ENCODE measurements at places on chromosomes 4 and X. TPM values are rescaled to one million over a fixed set of nuclear protein-coding genes. Genes with fewer than 3 reads are reported as not detected.
A peak's percentile ranks its signal among the peaks of the same experiment; 100 is the strongest.

DNA sequence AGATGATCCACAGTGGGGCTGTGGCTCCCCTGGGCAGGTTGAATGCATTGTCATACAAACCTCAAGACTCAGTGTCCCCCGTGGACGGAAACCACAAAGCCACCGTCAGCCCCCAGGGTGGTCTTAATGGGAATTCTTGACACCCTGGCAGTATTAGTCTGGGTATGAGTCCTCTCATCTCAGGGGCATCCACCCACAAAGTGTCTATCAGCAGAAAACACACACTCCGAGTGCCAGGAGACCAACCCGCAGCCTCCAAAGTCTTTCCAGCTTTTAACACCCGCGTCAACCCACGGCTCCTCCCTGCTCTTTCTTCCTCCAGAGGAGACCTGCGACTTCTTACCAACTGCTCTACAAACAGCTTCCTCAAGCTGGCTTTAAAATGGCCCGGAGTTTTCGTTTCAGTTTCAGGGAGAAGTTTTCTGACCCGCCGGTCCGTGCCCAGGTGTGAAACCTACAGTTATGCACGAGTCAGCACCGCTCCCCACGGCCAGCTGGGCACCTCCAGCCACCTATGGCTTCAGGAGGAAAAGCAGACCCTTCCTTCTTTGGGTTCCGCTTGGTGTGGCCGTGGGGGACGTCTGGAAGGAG lies 14.4 kb upstream of the ASMTL start:
- DNase-seq = peak; percentile 79

DNA sequence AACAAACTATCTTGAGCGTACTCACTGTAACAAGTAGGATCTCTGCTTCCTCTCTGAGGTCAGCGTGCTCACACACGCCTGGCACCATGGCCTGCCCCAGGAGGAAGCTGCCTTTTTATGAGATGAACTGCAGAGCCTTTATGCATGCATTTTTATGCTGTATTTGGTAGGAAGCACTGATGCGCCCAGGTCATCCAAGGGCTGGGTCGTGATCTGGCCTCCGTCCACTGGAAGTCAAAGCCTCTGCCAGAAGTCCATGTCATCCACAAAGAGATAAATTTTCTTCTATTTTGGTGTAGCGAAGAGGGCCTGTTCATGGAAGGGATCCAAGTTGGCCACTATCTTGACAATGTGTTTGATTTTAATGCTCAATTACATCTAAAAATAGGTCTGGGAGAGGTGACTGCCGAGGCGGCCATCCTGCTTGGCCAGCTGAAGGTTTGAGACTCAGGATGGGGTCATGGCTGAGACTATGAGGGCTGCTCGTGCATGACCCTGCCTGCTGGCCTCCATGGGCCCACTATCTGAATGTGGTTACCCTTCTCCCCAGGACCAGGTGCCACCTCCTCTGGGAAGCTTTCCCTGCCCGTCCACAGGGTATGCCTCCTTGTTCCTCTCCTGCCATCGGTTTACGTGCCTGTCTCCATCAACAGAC lies 50.3 kb downstream of the HTRA3 start:
- DNase-seq = peak; percentile 21

- no peak for DNase-seq
Observed at GRCh38 chr4:153038623-153039311, 102.6 kb downstream of the FHDC1 start.

GRCh38 chrX:154096140-154097002 lies 1.1 kb downstream of the MECP2 start:
- peak; percentile 42 for DNase-seq

- DNase-seq = no peak
Observed at GRCh38 chr4:118999919-119000318, 111.3 kb downstream of the SYNPO2 start.

GRCh38 chr4:79869597-79870237 lies 203.3 kb downstream of the ANTXR2 start:
- DNase-seq = no peak

MGAT4D gene
- total RNA-seq = not detected

RBM46 gene
- not detected for total RNA-seq
